MG63 (cell line): ENCODE measurements at places on chromosomes 4 and X.

DNA sequence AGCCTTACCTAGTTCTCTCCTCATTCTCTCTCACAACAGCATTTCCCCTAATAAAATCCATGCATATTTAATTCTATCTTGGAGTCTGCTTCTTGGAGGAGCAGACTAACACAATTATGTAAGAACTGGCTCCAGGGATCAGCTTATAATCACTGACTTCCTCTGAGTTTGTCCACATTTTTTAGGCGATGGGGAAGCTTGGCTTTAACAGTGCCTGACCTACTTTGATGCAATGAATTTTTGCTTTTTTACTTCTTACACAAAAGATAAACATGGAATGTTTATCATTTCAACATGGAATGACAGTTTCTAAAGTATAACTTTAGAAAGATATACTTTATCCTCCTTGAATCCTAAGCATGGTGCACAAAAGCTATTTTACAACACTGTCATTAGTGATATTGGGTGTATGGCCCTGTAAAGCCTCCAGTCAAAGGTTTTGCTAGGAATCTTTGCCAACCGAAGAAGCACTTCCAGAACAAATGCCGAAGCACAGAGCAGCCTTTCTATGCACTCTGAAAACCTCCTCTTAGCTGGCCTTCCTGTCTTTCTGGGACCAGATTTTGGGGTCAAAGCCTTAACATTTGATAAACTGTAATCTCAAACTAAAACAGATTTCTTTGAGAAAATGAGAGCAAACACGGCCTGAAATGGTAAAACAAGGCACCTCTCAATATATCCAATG is 736 bp downstream of the BDH2 start:
- no peak for DNase-seq

DNA sequence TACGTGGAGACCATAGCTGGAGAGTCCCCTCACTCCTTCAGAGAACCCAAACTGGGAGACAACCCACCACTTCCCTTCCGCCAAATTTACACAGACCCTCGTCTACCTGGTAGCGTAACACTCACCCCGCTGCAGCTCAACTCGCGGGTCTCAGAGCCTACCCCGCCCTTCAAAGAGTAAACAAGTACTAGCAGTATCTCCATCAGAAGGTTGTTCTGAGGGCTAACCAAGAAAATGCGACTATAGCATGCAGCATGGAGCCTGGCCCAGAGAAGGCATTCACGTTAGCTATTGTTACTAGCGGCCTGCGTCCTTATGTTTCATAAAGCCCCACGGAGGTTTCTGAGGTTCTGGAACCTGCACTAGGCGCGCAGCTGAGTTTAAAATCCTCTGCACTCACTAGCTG is 531 bp upstream of the MANBA start:
- DNase-seq, result no peak

DNA sequence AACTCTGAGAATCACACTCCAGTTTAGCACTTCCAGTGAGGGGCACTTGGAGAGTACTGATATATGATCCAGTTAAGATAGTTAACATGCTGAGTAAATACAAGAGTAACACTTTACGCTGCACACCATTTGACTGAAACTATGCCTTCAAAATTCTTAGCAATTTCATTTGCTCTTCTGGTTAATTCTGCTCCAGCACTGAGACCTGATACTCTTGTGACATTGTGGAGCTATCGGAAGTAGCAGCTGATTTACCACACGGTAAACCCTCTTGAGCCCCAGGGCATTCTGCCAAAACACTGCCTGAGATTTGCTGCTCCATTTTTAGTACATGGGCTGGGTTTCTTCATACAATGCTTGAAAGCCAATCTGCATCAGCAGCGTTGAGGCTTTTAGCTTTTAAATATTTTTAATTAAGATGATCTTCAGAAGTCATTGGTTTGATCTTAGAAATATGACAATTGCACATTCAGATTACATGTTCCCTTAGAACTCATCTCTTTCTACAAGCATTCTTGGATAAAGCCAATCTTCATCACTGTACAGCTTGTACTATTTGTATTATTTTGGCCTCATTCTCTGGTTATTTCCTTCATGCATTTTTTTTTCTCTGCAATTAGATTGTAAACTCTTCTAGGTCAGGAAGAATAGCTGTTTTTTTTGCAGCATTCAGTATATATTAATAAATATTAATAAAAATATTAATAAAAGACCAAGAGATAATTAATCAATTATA is 67.8 kb upstream of the ETNPPL start:
- DNase-seq, result no peak

DNA sequence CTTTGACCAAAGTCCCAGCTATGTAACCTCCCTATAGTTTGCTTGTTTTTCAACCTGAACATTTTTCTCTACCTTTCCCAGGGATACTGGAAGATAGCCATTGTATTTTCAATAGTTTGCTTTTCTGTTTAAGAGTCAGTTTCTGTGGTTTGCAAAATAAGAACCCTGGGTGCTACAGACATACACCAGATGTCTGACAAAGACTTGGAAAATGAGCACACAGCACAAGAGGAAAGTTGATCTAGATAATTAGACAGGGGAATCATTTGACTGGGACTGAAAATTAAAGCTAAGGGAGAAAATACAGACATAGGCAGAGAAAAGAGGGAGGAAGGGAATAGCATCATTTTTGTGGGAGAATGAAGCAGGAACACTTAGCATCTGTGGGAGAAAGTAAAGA is 218.3 kb upstream of the CNKSR2 start:
- DNase-seq, result no peak

DNA sequence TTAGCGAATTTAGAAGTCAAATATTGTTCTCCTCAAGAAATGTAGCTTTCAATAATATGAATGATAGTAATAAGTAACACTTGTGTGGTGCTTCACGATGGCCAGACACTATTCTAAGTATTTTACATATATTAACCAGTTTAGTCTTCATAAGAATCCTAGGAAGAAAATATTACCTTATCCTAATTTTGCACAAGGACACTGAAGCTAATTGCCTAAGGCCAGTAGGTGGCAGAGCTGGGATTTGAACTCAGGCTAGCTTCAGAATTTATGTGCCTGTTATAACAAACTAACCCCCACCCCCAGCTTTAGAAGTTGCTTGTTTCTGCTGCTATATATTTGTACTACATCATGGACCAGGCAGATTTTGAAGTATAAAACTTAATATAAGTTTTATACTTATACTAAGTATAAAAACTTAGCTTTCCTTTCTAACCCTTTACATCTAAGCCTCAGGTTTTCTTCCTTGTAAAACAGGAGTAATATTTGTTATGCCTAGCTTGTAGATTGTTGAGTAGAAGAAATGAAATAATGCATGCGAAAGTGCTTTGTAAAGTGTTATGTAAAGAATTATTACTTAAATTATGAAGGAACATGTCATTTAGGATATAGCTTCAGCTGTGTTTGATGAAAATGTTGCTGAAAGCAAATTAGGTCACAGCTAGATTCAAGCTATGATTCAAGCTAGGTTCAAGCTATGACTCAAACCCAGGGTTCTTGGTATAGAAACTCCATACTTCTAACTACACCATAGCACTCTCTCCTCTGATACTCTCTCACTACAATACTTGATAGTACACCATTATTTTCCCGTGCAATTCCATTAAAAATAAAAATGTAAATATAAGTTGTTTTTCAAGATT is 4.2 kb upstream of the CDS1 start:
- DNase-seq, result no peak
